SHP77 (cell line): ENCODE measurements at places on chromosomes 4 and X.

GRCh38 chr4:154732669-154733068 lies 11.1 kb upstream of the LRAT start:
- DNase-seq = no peak

- DNase-seq = no peak
These were observed 1443.5 kb upstream of the IGFBP7 start for GRCh38 chr4:58553679-58554078.

DNA sequence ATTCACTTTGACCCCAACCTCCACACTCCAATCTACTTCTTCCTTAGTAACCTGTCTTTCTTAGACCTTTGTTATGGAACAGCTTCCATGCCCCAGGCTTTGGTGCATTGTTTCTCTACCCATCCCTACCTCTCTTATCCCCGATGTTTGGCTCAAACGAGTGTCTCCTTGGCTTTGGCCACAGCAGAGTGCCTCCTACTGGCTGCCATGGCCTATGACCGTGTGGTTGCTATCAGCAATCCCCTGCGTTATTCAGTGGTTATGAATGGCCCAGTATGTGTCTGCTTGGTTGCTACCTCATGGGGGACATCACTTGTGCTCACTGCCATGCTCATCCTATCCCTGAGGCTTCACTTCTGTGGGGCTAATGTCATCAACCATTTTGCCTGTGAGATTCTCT lies 344 bp downstream of the OR13H1 start:
- no peak for DNase-seq

DNA sequence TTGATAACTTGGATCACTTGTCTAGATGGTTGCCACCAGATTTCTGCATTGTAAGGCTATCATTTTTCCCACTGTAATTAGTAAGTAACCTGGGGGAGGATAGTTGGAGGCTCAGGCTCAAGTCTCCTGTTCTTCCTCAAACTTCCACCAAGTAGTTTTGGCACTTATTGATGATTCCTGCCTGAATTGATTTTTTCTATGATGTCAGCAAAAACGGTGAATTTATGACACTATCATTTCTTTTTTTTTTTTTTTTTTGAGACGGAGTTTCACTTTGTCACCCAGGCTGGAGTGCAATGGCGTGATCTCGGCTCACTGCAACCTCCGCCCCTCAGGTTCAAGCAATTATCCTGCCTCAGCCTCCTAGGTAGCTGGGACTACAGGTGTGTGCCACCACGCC lies 12.4 kb downstream of the TMSB4X start:
- DNase-seq = no peak

- DNase-seq = no peak
These were observed 61.9 kb downstream of the ADAMTS3 start for GRCh38 chr4:72507167-72507566.

GRCh38 chr4:10084651-10085358 lies 31.8 kb downstream of the WDR1 start:
- DNase-seq = no peak

GRCh38 chrX:136203951-136204350 lies 47.2 kb downstream of the MAP7D3 start:
- no peak for DNase-seq

DNA sequence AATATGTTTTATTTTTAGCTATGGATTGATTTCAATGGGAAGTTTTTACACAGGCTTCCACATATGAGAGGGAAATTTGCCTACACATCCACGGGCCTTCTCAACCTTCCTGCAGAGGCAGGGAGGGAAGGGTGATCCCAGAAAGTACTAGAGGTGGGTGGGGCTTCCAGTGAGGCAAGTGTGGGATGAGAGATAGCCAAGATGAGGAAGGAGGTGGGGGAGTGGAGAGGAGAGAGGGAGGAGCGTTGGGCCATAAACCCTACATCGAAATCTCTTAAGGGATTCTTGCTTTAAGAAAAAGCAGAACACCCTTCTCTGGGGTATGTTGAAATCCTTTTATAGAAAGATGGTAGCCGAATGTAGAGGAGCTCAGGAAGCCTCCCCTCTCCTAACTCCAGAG lies 19.0 kb downstream of the NKX6-1 start:
- DNase-seq = no peak

DNA sequence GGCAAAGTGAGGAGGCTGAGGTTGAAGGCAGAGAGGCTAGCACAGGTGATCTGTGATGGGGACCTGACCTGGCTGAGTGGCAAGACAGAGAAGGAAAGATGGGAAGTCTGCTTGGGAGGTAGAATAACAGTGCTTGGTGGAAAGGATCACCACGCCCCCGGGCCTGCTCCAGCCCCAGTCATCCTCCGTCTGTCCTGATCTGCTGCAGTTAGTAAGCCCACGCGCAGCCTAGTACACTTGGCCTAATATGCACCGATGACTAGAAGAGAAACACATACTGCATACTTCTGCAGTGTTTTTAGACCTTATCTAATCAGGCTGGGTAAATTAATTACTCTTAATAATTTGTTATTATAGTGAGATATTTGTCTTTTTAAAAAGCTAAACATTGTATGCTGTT lies 103.7 kb upstream of the KLF3 start:
- DNase-seq = no peak

DNA sequence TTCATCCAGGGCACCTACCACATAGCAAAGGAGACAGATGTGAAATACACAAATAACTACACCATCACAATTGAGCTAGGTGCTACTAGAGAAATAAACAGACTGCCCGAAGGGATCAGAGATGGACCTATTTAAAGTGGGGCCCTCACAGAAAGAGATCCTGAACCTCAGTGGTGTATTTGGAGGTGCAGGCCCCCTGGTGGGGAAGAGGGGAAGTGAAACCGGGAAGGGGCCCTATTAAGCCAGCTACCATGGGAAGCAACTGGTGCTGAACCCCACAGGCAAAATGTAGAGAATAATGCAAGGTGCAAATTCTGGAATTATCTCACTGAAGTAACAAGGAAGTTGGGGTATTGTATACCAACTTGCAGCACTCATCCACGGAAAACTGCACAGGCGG lies 78.6 kb upstream of the FAM9A start:
- DNase-seq = no peak
